ENCODE measurements at places on chromosomes 3 and 15. TPM values are rescaled to one million over a fixed set of nuclear protein-coding genes. Genes with fewer than 3 reads are reported as not detected.

Gene FOXL2
- total RNA-seq, result not detected

Gene NRROS
- 43.4 TPM for total RNA-seq

Gene LYZL4
- not detected for total RNA-seq

Gene ECE2
- total RNA-seq, result not detected

Gene GOLGA6L1
- total RNA-seq, result not detected

Gene MESP1
- not detected for total RNA-seq

Gene CCDC191
- 4.3 TPM for total RNA-seq

Gene SAMD7
- not detected for total RNA-seq

Gene TMC3
- not detected for total RNA-seq

Gene SLC2A2
- total RNA-seq, result not detected

Gene TMF1
- total RNA-seq, result 81.4 TPM

Gene ANKUB1
- not detected for total RNA-seq

Gene TERC
- total RNA-seq, result 382 TPM

Gene FAM174B
- 1.5 TPM for total RNA-seq

Gene PPP1R14D
- total RNA-seq, result not detected

Gene FES
- total RNA-seq, result 27.9 TPM

Gene ERICH6
- total RNA-seq, result 0.21 TPM

Gene NIT2
- total RNA-seq, result 14.8 TPM

Gene ZNF502
- total RNA-seq, result 1.6 TPM

Gene CCR8
- 2.2 TPM for total RNA-seq

Gene LINGO1
- not detected for total RNA-seq

Gene ZNF770
- total RNA-seq, result 29.5 TPM

Gene SERPINI1
- total RNA-seq, result 2.5 TPM

Gene SLC7A14
- total RNA-seq, result under 0.01 TPM

Gene MUC20
- total RNA-seq, result 0.84 TPM

Gene MED12L
- total RNA-seq, result 4.0 TPM

Gene PLSCR5
- total RNA-seq, result not detected

Gene AQP9
- 144 TPM for total RNA-seq

Gene CNTN3
- total RNA-seq, result not detected

Gene TRPM1
- not detected for total RNA-seq

Data from mononuclear cell (primary cell).